ENCODE measurements at places on chromosomes 4 and X.

GRCh38 chrX:78957049-78957767 lies 12.0 kb downstream of the P2RY10 start:
- DNase-seq: no peak

DNA sequence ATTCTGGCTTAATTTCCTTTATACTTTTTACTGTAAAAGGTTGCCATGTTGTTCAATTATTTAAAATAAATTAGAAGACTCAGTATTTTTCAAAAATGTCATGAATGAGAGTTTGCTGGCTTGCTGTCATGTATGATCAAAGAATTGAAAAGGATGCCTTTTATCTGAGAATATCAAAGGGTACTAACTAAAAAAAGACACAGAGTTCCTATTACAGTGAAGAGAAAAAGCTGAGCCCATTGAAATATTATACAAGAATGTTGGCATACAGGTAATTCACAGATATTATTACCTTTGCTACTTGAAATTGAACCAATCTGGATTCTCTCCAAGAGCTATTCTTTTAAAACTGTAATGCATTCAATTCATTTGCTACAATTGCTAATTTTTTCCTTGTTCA lies 200.0 kb downstream of the PPP3CA start:
- DNase-seq: no peak

- no peak for DNase-seq
These were observed 32.1 kb upstream of the GLRA2 start for GRCh38 chrX:14497184-14497666.

GRCh38 chrX:68697465-68698125 lies 50.1 kb downstream of the STARD8 start:
- no peak for DNase-seq

- DNase-seq: no peak
These were observed 140.5 kb downstream of the PACRGL start for GRCh38 chr4:20840648-20841190.

DNA sequence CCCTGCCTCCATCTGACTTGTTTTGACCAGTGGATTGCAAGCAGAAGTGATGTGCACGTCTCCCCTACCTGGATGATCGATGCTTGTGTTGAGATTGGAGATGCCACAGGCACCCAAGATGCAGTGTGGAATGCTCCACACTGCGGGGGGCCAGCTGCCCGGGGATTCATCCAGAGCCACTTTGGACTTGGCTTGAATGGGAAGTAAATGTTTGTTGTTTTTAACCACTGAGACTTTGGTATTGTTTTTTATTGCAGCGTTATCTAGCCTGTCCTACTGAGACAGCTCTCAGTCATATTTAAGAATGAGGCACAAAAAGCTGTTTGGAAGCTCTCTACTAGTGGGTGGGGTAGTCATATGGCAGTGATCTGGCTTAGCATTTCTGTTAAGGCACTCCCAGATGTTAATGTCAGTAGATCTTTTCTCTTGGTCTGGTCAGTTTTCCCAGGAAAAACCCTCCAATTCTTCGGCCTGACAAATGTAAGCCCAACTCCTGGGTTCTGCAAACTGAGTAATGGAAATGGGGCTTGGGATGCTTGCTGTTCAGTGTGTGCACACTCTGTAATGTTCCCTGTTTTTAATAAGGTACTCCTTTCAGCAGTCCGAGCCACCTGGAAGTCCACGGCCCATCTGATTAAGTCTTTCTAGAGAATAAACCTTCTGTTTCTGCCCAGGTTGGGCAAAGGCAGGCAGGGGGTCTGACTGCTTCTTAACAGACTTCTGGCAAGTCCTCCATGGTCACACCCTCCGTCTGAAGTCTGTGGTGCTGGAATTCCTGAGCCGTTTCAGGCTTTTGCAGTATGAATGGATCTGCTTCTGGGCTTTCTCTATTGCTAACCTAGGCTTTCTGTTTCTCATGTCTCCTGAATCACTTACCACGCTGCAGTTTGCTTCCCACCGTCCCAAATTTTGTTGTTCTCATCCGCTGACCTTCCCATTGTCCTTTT lies 74.8 kb downstream of the WWC2 start:
- DNase-seq: no peak

GRCh38 chrX:53695946-53696549 lies 9.5 kb upstream of the HUWE1 start:
- DNase-seq: no peak

DNA sequence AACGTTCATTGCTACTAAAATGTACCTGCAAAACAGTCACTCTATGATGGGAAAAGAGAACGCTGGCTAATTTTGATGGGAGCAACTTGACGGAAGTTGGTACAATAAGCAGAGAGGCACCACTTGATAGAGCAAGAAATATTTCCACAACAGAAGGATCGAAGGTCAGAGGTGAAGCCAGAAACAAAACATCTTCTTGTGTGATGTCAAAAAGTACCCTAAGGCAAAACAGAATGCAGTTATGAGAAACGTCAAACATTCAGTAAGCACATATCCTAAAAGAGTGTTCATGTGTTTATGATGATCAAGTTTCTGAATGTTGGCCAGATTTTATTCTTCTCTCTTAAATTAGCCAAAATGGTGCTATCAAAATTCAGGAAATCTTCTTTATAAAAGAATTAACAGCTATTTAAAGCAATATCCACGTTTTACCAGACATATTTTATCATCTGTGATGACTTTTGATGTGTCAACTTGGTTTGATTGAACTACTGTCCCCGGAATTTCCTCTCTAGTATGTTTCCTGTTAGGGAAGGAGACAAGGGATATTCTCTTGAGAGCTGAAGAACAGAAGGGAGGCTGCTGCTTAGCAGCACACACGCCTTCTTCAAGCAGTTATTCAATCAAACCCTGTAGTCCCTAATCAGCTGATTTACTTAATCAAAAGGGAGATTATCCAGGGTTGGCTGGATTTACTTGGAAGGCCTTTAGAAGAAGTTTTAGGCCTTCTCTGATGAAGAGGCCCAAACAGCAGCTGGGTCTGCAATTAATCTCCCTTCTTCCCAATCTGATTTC lies 15.7 kb downstream of the AASDH start:
- DNase-seq: no peak

DNA sequence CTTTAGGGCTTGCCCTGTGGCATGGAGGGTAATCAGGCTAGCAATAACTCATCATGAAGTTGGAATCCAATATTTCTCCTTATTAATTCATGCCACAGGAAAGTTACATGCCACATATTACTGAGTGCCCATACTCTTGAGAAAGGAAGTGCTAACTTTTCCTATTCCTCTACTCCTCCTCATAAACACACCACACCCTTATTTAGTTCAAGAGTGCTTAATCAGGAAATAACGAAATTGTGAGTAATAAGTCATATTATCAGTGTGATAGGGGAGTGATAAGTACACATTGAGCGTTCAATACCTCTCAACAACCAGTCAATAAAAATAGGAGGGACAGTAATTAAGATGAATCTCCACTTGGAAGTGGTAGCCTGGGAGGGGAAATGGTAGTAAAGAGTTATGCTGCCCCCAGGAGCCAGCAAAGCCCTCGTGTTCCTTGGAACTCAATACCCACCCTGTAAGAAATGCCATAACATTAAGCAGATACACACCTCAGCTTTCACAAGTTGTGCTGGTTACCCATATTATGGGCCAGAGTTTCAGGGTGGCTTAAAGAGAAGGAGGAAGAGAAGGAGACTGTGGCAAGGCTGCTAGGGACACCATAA lies 410.0 kb upstream of the NR3C2 start:
- no peak for DNase-seq

DNA sequence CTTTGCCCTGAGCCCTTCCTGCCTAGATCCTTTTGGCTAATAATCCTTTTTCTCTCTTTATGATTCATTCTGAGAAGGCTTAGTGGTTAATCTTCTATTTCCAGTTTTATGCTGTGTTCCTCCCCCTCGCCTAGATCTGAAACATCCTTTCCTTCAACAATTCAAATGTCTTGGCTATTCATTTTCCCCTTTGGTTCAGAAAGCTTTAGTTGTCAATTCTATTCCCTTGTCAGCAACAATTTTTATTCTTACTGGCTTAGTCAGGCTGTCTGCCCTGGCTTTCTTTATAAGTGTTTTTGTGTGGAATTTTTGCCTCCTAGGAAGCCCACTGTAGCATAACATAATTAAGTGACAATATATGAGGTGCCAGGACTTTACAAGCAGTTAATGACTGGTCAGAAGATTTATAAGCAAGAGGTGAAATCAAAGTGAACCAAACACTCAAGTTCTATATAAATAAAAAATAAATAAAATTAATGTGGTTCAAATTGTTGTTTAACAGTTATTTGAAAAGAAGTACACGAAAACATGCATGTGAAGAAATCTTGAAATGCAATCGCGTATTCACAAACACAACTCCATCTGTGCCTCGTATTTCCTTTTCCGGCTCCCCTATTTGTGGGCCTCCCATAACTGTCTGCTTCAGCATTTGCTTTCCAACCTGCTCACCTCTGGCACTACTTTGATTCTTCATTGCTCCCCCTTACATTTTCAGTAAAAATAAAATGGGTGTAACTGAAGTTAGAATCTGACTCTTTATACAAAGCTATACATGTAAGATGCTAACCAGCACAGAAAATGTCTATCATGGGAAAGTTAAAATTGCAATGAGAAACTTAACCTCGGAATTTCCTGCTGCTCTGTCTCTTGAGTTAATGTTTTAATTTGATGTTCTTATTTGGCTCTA lies 235.4 kb downstream of the SPRY1 start:
- DNase-seq: no peak

DNA sequence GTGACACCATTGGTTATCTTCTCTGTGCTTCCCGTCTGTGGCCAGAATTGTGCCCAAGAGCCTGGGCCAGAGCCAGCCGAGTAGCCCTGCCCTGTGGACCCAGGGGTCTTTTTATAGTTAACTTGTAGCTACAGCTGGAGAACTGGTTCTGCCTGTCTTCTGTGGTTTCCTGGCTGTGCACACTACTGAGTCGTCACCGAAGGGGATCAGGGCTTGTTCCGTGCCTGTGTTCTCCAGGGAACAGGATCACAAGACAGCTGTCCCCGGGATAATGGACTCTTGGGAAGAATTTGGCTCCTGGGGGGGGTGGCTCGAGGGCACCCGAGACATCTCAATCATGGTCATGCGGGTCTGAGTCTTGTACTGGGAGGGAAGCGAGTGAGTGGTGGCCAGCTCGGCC lies 22.1 kb upstream of the OPN1LW start:
- no peak for DNase-seq

DNA sequence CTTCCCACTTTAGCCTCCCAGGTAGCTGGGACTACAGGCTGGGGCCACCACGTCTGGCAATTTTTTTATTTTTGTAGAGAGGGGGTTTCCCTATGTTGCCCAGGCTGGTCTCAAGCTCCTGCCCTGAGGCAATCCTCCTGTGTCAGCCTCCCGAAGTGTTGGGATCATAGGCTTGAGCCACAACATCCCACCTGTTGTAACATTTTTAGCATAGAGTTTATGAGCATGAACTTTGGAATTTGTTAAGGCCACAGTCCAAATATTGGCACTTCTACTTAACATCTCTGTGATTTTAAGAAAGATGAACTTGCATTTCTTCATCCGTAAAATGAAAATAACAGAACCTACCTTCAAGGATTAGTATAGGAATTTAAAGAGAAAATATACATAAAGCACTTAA lies 445.6 kb downstream of the IQCM start:
- DNase-seq: no peak

- no peak for DNase-seq
These were observed 62.3 kb upstream of the SMARCA5 start for GRCh38 chr4:143451186-143451585.

DNA sequence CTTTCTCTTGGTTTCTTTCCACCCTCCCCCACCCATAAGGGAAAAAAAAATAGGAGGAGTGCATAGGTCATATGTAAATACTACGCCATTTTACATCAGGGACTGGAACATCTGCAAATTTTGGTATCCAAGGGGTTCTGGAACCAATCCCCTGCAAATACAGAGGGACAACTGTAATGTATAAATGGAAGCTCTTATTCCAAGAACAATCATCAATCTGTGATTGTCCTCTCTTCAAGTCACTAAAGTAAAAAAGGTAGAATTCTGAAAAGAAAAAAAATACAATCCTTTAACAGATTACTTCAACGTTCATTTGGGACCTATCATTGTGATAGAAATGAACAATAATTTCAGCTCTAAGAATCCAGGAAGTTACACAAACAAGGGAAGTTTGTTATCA lies 13.6 kb downstream of the PPA2 start:
- no peak for DNase-seq

GRCh38 chr4:5014007-5014682 lies 5.1 kb downstream of the CYTL1 start:
- DNase-seq: no peak

DNA sequence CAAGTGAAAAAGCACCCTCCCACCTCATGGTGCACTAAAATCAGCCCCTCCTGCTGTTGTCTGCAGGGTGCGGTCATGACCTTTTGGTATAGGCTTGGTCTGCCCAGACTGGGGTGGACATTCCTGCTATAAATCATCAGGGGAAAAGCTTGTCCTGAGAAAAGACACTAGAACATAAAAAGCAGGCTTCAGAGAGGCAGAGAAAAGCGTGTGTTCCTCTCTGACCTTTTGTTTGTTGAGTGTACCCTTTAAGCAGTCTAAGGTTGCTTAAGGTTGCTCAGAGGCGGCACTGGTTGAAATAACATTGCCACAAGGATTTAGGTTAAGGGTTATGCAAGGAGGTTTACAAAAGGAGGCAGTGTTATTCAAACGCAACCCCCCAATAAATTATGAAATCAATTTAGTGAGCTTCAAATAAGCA lies 43.5 kb downstream of the CCDC158 start:
- no peak for DNase-seq

DNA sequence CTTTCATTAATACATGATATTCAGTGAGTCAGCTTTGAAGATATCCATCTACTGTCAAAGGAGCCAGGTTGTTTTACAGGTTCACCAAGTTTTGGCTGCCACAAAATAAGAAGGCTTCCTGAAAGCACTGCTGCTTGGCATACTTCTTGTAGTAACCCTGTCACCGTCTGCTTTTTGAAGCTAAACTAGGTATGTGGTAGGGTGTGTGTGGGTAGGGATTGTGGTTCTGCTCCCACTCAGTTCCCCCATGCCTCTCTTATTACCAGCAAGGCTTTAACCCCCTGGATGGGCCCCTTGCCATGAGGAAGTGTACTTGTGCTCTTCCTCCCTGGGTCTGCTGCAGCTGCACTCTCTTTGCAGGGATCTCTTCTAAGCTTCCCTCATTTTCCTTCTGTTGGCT lies 191.2 kb downstream of the BANK1 start:
- DNase-seq: no peak

DNA sequence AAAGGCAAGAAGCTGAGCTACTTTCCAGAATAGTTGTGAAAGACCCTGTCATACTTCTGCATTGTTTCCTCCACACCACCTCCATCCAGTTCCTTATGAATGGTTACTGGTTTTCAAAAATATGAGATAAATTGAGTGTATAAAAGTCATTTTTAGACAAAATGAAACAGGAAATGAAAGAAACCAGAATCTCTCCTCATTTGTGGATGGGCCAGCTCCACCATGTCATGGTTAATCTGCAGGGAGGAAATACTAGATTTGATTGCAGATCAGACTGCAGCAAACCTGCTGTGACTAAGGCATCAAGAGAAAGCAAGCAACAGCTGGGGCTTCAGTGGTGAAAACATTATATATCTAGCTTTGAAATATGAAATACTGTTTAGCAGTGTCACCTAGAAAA lies 23.8 kb downstream of the F9 start:
- DNase-seq: no peak
